ENCODE measurements at places on chromosomes 7 and 10.

GRCh38 chr10:62373995-62374861 is at the start of gene ZNF365:
TSS of gene ZNF365 (plus strand) at chr10:62374369. CDS start at chr10:62376194, 1,825 bp downstream.
- DNase-seq = no peak

DNA sequence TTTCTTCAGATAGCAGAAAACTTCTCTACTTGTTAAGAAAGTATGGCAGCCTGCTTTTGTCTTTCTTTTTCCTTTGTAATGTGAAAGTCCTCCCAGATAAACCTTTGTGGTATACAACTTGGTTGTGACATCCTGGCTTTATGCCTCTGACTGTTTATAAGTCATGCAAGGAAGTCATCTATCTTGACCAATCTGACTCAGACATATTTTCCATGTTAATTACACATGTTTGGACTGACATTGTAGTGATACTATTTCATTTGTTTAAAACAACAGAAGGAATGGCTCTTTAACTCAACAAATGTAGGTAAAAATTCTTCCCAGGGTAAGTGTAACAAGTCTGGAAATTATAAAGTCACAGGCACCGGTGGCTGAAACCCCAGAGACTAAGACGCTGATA is 341.6 kb upstream of the MEOX2 start:
- no peak for DNase-seq

DNA sequence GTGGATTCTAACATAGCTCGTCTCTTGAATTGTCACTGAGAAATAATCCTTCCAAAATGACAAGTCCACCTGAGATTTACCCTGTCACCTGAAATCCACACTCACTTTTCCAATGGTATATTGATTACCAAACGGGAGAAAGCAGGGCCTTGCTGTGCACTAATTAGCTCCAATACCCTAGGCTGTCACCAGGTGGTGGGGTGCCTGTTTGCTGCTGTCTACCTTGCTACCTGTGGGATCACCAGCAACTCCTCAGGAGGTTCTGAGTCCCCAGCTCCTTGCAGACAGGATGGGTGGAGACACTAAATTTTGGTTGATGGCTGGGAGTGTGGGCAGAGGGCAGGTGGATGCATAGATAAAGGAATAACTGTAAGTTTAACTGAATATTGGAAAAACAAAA is 237.2 kb upstream of the ZNF32 start:
- no peak for DNase-seq

DNA sequence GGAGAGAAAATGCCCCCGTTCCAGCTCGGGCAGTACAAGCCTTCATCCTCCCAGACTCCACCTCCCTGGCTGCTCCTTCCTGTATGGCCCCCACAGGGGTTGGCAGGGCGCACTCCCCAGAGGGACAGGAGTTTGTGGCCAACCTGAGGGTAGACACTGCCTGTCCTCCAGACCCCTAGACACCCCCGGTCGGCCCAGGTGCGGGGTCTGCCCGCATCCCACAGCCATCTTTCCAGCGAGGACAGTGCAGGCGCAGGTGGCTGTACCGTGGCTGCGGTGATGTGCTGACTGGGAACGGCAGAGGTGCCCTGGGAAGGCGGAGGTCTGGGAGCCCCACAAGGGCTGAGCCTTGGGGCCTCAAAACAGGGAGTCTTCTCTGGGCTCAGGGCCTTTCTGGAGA is 81.5 kb downstream of the LHPP start:
- DNase-seq = no peak

DNA sequence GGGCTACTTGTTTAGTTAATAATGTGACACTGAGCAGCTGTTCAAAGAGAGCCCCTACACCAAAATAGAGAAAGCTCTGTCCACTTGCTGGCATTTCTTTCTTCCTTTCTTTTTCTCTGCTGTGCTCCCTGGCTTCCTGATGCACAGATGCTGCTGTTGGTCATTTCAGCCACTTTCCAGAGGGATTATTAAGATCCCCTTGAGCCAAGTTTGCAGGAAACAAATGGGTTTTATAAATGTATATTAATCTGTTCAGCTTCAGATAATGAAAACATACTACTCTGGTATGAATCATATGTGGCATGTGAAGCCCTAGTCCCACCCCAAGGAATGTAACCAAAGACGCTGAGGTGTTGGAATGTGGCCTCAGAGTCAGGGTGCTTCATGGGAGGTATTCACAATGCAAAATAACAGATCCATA is 638.2 kb upstream of the FZD8 start:
- no peak for DNase-seq

GRCh38 chr7:147804032-147804431 is 786.5 kb upstream of the C7orf33 start:
- no peak for DNase-seq

- DNase-seq = no peak
These were observed 70.4 kb downstream of the C10orf90 start for GRCh38 chr10:126599949-126600682.

DNA sequence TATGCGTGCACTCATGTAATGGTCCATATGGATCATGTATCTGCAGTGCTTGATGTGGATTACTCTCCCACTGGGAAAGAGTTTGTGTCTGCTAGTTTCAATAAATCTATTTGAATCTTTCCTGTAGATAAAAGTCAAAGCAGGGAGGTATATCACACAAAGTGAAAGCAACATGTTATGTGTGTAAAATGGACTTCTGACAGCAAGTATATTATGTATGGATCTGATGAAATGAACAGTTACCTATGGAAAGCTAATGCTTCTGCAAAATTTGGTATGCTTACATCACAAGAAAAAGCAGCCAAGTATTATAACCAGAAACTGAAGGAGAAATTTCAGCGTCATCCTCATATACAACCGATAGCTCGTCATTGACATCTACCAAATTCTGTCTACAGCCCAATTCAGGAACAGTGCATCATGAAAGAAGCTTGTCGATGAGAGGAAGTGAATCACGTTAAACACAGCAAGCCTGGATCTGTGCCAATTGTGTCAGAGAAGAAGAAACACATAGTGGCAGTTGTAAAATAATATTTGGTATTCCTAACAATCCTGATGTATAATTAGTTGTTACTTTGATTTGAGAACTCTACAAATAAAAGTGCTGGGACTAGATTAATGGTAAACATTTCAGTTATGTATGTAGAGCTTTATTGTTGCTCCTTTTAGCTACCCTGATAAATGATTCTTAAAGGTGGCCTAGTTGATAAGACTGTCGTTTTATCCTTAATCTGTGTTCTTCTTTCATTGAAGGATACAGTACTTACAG is 14.2 kb upstream of the SYPL1 start:
- DNase-seq = no peak

- DNase-seq = no peak
These were observed 129.8 kb upstream of the AKR1E2 start for GRCh38 chr10:4696186-4696585.

- DNase-seq = no peak
These were observed 59.1 kb upstream of the PPP2R2D start for GRCh38 chr10:131841661-131842139.

DNA sequence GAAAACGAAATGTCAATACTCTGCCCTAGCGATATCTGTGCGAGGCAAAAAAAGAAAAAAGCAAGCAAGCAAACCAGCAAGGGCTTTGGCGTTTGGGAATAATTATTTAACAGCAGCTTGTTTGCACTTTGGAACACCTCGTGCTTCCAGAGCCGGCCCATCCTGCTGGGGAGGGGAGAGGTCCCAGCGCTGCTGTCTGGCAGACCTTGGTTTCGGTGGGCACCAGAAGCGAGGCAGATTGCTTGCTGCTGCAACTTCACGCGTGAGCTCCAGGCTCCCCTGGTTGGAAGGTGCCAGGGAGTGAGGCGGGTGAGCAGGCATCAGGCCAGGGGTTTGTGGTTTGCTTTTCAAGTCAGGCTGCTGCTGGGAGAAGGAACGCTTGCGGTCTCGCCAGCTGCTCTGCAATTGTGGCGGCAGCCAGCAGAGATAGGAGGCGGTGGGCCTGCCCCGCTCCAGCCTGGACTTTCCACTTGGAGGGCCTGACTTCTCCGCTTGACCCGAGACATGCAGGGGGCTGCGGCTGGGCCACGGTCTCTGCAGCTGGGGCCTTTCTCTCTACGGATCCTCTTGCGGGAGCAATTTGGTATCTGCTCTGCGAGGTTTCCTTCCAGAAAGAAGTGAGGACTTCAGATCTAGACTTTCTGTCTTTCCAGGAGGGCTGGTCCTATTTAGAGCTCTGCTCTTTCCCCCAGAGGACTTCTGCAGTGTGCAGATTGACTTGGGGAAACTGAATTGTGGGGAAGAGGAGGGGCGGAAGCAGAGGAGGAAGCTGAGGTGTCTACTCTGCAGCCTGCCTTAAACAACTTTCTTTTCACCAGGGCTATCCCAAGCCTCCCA is 131.4 kb downstream of the PRPF18 start:
- no peak for DNase-seq

GRCh38 chr10:102024799-102025198 is 31.2 kb downstream of the ARMH3 start:
- no peak for DNase-seq

- no peak for DNase-seq
These were observed 101.6 kb downstream of the NKX6-2 start for GRCh38 chr10:132684164-132684891.

Measured in NCI-H1436 (cell line).